Articular chondrocyte of knee joint (primary cell): ENCODE measurements at places on chromosomes 2 and 18. TPM values are rescaled to one million over a fixed set of nuclear protein-coding genes. Genes with fewer than 3 reads are reported as not detected.

Gene ALPP
- not detected in 2 replicates for total RNA-seq

Gene FEZ2
- total RNA-seq: 71.7 and 72.3 TPM in 2 replicates

Gene ALPG
- not detected in 2 replicates for total RNA-seq

Gene ACTG2
- 0.11 TPM in 1 of 2 replicates, not detected in the other for total RNA-seq

Gene STRN
- total RNA-seq: 25.7 and 26.0 TPM in 2 replicates

Gene TRMT61B
- 16.1 and 16.9 TPM in 2 replicates for total RNA-seq

Gene GREB1L
- under 0.01 and 0.11 TPM in 2 replicates for total RNA-seq

Gene KIAA2012
- under 0.01 TPM in 1 of 2 replicates, not detected in the other for total RNA-seq

Gene PARD6G
- total RNA-seq: 0.91 and 1.6 TPM in 2 replicates

Gene TCF4
- 116 and 136 TPM in 2 replicates for total RNA-seq

Gene MAL
- not detected in 2 replicates for total RNA-seq

Gene CCDC74B
- 3.1 and 5.6 TPM in 2 replicates for total RNA-seq

Gene ING5
- total RNA-seq: 11.8 and 13.1 TPM in 2 replicates

Gene CIDEA
- 0.32 and 0.52 TPM in 2 replicates for total RNA-seq

Gene RAB17
- 0.11 and 0.52 TPM in 2 replicates for total RNA-seq

Gene IL1A
- not detected in 2 replicates for total RNA-seq

Gene PLEKHH2
- 27.0 and 33.1 TPM in 2 replicates for total RNA-seq

Gene HOXD12
- total RNA-seq: not detected in 2 replicates

Gene IL36G
- total RNA-seq: not detected in 2 replicates

Gene SPHKAP
- total RNA-seq: not detected in 2 replicates
